Activated CD4-positive, alpha-beta T cell treated with anti-CD3 and anti-CD28 coated beads for 48 hours (primary cell): ENCODE measurements at places on chromosomes 1 and 21.

- DNase-seq, result no peak
Observed at GRCh38 chr1:216679108-216679507, 44.1 kb downstream of the ESRRG start.

- DNase-seq, result no peak
Observed at GRCh38 chr1:54289712-54290233, 89.8 kb downstream of the MRPL37 start.

GRCh38 chr1:62082456-62083363 is 111.9 kb upstream of the L1TD1 start:
- DNase-seq, result peak; percentile 49

- no peak for DNase-seq
Observed at GRCh38 chr1:186750257-186750656, 70.0 kb upstream of the PTGS2 start.

DNA sequence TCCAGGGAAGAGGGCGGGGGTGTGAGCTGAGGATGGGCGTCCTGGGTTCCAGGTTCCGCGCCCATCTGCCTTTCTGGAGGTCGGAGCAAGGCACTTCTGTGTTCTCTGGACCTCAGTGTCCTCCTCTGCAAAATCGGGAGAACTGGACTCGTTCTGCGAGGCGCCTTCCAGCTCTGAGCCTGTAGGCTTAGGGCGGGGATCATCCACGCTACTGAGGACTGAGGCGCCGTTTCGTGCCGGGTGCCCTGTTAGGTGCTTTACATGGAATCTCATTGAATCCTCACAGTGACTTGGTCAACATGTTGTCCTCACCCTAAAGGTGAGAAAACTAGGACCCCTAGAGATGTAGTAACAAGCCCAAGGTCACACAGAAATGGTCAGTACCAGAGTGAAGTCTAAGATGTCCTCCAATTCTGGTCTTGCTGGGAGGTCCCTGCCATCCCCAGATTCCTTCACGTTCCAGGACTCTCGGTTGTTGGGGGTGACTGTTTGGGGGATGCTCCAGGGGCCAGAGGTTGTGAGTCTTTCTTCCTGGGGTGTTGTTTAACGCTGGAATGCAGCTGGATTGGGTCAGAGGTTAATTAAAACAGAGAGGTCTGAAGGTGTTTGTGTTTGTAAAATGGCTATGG is 677 bp downstream of the PRKAA2 start:
- no peak for DNase-seq

DNA sequence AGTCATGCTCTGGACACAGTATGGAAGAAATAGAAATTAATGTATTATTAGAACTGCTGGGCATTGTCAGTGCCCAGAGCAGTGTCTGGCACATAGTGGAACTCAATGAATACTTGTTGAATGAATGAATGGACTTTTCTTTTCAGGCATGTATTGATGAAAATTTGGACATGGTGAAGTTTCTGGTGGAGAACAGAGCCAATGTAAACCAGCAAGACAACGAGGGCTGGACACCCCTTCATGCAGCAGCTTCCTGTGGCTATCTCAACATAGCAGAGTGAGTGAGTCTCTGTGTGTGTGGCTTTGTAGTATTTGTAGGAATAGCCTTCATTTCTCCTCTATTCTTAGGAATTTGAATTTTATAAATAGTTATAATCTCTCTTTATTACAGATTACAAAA is 68.1 kb downstream of the PPP1R12B start:
- DNase-seq, result no peak

GRCh38 chr1:224710196-224710595 is 94.1 kb downstream of the CNIH3 start:
- DNase-seq, result no peak

- no peak for DNase-seq
Observed at GRCh38 chr1:92653605-92654381, 131.1 kb downstream of the EVI5 start.

DNA sequence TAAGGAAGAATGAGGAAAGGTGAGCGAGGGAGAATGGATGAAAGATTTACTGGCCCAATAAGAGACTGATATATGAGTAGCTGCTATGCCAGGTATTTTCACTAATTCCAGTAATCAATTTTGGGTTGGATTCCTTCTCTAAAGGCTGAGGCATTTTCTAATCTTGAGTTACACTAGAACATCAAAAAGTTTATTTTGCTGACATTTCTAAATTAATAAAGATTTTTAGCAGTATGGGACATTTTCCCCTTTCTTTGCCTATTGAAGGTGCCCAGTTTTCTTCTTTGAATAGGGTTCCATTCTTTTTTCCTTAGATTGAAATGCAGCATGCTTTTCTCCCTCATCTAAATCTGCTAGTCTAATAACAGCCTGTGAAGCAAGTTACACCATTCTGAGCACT is 52.9 kb downstream of the ZNHIT6 start:
- no peak for DNase-seq

DNA sequence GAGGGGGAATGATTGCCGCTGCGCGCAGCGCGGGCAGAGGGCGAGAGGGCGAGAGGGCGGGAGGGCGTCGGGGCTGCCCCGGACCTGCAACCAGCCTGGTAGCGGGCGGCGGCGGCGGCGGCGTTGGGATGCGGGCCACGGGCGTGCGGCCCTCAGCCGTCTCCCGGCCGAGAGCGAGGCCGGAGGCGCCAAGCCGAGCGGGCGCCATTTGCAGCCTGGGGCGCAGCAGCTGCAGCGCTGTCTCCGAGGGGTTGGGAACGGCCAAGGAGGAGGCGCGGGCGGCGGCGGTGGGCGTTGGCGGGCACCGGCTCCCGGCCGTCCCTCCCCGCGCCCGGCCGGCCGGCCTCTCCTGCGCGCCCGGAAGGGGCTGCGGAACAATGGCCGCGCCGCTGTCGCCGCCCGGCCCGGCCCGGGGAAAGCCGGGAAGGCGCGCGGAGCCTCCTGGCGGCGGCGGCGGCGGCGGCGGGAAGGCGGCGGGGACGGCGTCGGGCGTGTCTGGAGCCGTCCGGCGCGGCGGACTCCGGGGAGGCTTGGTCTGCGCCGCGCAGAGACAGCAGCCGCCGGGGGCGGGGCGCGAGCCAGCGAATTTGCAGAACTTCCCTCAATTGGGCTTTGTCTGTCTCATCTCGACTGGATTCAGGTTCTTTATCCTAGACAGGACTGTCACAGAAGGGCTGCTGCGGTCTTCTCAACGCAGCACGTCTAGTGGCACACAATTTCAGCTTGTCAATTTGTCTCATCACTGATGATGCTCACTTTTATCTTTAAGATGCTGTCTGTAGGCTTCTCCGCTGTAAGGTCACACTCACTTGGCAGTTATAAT is 35.7 kb downstream of the ZBTB8B start:
- peak; percentile 44 for DNase-seq

DNA sequence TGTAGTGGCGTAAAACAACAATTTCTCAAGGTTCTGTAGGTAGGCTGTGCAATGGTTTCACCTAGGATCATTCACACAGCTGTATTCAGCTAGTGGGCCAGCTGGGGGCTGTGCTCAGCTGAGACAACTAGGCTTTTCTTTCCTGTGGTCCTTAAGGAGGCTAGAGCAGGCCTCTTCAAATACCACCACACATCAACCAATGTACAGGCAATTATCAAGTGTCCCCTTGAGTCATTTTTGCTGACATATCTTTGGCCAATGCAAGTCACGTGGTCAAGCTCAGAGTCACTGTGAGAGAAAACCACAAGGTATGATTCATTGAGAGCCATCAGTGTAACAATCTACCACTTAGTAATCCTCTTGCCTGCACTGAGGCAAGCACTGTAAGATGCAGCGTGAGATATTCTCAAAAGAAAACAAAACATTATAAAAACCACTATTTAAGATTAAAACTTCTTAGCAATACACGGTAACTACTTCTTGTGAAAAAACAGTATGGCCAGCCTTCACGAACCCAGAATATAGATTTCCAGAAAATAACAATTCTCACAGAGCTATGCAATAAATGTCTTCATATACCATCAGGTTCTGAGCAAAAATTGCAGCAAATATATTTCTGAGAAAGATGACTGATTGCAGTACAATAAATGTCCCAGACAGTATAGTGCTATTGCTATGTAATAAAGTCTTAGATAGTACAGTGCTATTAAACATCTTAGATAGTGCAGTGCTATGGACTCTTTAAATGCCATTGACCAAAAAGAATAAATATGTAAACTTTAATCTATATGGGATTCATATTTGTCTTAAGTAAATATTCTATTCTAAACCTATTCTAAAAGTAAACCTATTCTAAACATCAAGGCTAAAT is 55.3 kb downstream of the NME7 start:
- peak; percentile 43 for DNase-seq

GRCh38 chr1:189939967-189940366 is 537.7 kb downstream of the BRINP3 start:
- no peak for DNase-seq

DNA sequence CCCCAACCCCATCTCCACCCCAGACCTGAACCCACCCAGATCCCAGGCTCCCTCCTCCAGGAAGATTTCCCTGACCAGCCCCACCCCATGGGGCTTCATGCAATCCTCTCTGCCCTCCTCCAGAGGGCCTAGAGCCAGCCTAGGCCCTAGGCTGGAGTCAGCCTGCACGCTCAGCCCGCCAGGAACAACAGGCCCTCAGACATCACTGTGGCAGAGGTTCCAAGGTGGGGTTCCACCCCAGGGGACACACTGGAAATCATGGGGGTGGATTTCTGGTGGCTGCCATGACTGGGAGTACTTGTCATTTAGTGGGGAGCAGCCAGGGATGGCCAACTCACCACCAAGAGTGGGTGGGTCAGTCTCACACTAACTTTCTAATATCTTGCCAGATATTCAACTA is 122.0 kb downstream of the GLIS1 start:
- DNase-seq, result no peak

GRCh38 chr1:240282061-240282830 is 190.6 kb downstream of the FMN2 start:
- no peak for DNase-seq

DNA sequence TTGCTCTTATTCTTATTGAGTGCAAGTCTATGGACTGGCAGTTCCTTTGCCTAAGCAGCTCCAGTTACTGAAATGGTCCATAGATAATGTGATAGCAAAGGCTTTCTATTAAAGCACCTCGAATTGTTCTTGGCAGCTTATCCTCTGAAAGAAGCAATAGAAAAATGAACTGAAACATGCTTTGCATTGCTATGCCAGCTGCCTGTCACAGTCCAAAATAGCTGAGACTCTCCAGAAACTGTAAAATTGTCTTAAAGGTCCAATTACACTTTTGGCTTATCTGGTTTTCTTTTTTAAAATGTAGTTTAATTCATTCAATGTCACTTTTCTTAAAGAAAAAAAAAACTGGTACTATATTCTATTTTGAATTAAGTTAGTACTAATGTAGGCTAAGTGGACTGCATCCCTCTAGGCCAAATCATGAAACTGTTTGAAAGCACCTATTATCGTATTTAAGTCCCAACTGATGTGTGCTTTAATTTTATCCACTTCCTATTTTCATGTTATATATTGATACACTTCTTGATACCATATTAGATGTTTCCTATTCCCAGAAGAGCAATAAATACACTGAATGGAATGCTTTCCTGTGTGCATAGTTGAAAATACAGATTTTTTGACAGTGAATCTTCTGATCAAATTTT is 208.0 kb upstream of the DEPDC1 start:
- no peak for DNase-seq

GRCh38 chr1:196309386-196309785 is 298.9 kb downstream of the KCNT2 start:
- DNase-seq, result no peak

GRCh38 chr1:181608386-181608785 is 125.1 kb downstream of the CACNA1E start:
- no peak for DNase-seq

GRCh38 chr1:205258261-205258691 is 30.5 kb downstream of the TMCC2 start:
- no peak for DNase-seq

DNA sequence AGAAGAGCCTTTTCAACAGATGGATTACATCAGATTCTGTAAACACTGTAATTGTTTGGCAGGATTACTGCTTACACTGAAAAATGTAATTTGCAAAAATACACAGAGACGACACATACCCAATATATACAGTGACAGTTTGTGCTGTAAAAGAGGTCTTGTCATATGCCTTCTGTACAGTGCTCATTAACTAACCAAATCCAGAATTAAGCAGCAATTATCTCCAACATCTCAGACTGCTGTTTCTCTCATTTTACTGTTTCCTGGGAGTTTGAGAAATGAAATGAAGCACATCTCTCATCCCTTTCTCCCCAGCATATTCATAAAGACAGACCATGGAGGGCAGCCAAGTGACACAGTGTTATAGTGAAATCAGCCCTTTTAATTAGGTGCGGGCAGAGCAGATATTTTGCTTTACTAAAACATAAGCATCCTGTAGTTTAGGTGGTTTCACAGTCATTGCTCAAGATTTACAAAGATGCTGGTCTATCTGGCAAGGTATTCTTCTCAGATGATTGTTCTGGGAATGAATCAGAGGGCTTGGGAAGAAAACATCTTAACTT is 618.4 kb upstream of the USP24 start:
- DNase-seq, result no peak

DNA sequence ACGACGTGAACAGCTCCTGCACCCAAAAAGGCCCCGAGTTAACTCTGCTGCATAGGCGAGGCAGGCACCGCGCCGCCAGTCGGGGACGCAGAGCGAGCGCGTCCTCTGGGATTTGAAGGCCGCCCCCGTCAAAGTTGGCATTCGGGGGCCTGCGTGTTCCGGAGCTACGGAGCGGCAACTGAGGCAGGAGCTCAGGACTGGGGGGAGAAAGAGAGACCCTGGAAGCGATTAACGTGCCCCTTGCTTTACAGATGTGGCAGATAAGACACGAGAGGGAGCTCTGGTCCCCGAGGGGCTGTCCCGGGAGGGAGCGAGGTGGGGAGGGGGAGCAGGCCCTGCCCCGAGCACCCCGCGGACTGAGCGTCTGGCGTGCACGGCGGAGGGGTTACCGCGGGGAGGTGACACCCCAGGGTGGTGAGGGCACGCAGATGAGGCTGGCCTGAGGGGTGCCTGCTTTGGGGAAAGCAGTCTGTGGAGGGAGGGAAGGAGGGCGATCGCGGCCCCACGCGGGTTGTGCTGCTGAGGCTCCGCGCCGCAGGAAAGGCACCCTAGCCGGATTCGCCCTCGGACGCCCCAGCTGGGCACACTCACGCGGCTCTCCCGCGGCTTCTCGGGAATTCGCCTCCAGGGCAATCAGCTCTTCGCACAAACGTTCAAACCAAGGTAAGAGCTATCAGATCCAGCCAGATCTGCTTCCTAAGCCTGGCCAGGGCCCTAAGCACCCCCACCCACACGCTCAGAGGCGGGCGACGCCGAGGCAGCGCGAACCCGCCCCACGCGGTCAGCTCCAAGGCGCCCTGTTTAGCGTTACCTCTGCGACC is 26.5 kb downstream of the ACTA1 start:
- DNase-seq, result no peak

DNA sequence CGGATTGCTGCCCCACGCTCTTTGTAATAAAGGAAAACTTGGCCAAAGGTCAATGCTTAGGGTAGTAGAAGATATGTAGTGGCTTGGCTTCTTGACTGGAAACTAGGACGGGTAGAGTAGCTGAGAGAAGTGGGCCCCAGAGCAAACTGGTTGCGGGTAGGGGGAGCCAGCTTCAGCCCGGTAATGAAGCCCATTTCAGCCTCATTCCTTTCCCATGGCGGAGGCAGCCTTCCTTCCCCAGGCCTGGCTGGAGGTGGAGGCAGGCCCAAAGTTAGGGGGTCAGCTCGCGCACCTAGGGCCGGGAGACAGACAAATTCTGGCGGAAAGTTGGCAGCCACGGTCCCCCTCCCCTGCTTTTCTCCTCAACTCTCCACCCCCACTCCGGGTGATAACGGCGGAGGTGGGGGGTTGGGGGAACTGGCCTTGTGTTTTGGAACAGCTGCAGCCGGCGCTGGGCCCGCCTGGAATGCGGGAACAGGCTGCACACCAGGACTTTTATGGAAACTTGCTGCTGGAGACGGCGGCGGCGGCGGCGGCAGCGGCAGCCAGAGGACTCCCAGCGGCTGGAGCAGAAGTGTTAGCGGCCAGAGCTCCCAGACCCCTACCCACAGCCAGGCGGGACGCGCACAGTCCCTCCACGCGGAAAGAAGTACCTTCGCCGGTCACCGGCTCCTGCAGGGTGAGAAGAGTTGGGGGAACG is at the start of gene NEXN:
TSS of gene NEXN (plus strand) at position 544 of the 700 bp plus-strand sequence. CDS start 27,483 bp downstream, outside the sequence.
- peak; percentile 3 for DNase-seq
